Stomach (tissue), 19 donors: ENCODE measurements at places on chromosomes 6 and 20. TPM values are rescaled to one million over a fixed set of nuclear protein-coding genes. Genes with fewer than 3 reads are reported as not detected.

- no peak for DNase-seq
Observed at GRCh38 chr6:122061855-122062254, 337.6 kb upstream of the HSF2 start.

DNA sequence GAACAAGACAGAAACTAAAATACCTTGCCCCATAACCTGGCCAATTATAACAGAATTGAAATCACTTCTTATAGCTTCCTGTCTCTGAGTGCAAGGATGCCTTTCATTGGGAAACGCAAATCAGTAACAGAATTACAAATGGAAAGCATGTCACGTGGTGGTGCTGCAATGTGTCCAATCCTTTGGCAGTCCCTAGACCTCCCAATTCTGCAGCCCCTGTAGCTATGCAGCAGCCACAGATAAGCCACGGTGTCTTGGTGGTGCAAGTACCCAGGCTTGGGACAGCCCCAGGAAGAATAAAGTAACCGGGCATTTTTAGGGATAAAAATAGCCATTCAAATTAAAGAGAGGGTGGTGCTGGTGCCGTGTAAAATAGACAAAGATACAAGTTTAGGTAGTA is 134.6 kb upstream of the CCN2 start:
- DNase-seq, result no peak

DNA sequence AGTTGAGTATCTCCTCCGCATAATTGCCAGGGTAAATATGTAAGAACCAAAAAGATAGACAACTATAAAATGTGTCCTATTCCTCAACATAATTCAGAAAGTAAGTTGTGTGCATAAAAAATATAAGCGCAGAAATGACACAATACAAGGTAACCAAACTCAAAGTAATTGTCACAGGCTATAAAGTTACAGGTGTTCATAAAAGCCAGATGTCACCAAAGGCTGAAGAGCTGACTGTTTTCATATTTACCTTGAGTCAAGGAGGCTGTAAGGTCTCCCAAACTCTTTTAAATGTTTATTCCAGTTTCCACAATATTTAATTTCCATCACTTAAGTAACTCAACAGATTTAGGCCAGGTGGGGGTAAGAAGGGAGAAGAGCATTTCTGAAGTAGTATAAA is 192.2 kb upstream of the MARCKS start:
- DNase-seq, result no peak

Gene SLC22A7
- total RNA-seq, result not detected

GRCh38 chr6:37126493-37126958 is 43.4 kb upstream of the PIM1 start:
- no peak for DNase-seq

GRCh38 chr6:37279366-37280134 is 21.6 kb upstream of the TMEM217 start:
- no peak for DNase-seq

DNA sequence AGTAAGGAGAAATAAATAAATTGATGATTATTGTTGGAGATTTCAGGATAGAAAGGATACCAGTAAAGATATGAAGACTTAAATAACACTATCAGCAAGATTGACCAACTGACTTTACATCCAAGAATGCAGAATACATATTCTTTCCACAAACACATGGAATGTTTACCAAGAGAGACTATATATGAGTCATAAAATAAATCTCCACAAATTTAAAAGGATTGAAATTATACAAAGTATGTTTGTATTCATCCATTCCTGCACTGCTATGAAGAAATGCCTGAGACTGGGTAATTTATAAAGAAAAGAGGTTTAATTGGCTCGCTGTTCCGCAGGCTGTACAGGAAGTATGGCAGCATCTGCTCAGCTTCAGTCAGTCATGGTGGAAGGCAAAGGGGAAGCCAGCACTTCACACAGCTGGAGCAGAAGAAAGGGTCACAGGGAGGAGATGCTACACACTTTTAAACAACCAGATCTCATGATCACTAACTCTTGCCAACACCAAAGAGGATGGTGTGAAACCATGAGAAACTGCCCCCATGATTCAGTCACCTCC is 56.7 kb upstream of the TNFRSF21 start:
- DNase-seq, result no peak

- DNase-seq, result no peak
Observed at GRCh38 chr6:23663096-23663495, 462.9 kb upstream of the NRSN1 start.

- DNase-seq, result no peak
Observed at GRCh38 chr6:147071776-147072175, 132.4 kb upstream of the STXBP5 start.

Gene CD40
- 5.3 TPM for total RNA-seq
